ENCODE measurements at places on chromosomes 16 and 17.

DNA sequence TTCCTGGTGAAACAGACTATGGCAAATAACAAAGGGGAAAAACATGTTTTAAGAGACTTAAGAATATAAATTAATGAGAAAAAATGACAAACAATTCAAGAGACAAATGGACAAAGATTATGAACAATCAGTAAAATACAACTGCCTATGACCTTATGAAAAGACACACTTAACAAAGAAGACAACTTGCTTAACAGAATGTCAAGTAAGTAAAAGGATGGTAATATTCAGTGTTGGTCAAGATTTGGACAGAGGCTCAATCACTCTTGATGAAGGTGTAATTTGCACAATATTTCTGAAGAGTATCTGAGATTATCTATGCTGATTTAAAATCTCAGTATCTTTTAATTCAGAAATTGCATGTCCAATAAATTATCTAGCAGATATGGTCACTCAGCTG lies 34.4 kb downstream of the CREBBP start:
- DNase-seq, result no peak

- no peak for DNase-seq
Measured at GRCh38 chr17:3750296-3750695, 26.6 kb downstream of the HASPIN start.

DNA sequence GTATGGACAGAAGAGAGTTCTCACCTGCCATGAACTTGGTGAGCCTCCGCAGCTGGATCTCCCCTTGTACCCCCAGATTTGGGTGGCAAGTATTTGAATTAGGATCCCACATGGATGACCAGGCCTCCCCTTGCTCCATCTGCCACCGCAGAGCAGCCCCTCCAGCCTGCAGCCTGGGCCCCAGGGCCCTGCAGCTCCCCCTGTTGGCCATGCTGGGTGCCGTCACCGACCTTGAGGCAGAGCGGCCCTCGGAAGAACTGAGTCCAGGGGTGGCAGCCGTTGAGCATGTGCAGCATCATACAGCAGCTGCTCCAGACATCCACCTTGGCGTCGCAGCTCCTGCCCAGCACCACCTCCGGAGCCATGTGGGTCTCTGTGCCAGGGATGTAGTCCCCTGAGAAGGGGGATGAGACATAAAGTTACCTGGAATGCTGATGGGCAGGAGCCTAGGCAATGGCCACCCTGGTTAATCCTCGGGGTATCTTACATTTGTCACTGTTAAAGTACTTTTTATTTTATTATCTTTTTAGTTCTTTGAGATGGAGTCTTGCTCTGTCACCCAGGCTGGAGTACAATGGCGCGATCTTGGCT lies 9.0 kb upstream of the SPATA32 start:
- peak; percentile 65 for DNase-seq

DNA sequence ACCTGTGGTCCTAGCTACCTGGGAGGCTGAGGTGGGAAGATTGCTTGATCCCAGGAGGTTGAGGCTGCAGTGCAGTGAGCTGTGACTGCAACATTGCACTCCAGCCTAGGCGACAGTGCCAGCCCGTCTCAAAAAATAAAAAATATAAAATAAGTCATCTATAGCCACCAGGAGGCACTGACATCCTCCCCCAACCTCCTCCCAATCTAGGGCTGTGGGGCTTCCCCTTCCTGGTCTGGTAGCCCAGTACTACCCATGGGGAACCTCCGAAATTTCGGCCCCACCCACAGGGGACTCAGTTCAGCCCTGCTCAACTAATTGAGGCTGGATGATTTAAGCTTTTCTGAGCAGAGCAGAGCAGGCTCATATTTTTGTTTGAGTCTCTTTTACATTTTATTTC lies 3.2 kb downstream of the ZSCAN10 start:
- DNase-seq, result peak; percentile 54

DNA sequence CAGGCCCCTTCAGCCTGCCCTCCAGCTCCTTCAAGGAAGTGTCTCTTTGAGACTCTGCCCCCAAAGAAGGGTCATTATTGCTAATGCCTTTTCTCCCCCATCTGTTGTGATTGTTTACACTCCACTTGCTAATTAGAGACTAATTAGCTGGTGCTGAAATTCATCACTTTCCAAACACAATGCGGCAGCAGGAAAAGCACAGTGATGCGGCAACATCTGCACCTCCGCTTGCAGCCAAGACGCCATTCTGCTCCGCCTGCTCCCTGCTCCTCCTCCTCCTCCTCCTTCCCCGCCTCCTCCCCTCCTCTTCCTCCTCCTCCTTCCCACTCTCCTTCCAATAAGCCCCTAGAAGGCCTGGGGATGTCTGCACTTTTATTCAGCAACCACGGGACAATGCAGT lies 110.5 kb downstream of the SDK2 start:
- no peak for DNase-seq

GRCh38 chr16:88636488-88637265 lies 1.7 kb upstream of the IL17C start:
- no peak for DNase-seq

All from K562 (cell line).